Astrocyte (in vitro differentiated cells and primary cell): ENCODE measurements at places on chromosomes 7 and 10.

DNA sequence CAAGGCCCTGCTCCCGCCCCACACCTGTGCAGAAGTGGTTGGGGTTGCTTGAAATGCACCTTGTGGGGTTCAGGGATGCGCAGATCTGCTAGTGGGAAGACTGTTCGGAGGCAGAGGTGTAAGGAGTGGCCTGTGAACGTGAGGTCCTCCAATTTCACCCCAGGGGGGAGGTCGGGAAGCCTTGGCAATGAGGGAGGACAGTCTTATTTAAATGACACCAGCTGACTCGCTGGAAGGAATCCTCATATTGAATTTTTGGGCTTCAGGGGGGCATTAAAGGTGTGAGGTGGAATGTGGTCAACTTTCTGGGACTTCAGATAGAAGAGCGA lies 218.8 kb upstream of the CELF2 start:
- no peak for DNase-seq

GRCh38 chr7:116089293-116089692 lies 58.7 kb upstream of the TFEC start:
- DNase-seq = peak; percentile 22

GRCh38 chr10:86446440-86446839 lies 75.2 kb downstream of the WAPL start:
- no peak for DNase-seq

DNA sequence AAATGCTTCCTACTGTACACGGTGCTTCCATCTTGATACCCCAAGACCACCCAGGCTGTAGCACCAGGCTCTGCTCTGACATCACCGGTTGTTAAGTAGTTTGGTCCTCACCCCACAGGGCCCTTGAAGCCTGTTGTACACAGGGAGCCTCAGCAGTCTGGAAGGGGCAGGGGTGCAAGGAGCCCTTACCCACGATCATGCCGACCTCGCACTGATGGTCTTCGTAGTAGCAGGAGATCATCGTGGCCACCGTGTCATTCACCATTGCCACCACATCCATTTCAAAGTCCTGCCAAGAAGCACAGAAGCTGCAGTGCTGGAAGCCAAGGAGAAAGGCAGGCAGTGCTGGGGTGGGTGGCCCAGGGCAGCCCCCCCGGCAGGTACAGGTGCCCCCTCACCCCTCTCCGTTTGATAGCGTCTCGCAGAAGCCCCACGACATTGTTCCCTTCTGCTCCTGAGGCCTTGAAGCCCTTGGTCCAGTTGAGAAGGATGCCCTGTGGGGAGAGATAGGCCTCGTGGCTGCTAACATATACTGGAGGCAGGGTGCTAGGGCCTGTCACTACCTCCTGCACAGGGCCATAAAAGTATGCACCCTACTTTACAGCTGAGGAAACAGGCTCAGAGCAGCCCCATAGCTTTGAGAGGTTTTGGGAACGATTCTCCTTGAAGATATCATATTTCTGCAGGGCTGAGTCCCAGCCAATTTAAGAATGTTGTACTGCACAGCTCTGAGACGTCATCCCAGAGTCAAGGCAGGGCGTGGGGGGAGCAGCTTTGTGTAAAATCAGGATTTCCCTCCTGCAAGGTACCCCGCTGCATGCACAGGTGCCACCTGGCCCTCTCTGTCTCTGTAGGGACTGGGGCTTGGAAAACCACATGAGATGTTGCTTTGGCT lies 8.7 kb upstream of the MYL7 start:
- DNase-seq = no peak

- no peak for DNase-seq
These were observed 16.2 kb upstream of the NME8 start for GRCh38 chr7:37832194-37832593.

DNA sequence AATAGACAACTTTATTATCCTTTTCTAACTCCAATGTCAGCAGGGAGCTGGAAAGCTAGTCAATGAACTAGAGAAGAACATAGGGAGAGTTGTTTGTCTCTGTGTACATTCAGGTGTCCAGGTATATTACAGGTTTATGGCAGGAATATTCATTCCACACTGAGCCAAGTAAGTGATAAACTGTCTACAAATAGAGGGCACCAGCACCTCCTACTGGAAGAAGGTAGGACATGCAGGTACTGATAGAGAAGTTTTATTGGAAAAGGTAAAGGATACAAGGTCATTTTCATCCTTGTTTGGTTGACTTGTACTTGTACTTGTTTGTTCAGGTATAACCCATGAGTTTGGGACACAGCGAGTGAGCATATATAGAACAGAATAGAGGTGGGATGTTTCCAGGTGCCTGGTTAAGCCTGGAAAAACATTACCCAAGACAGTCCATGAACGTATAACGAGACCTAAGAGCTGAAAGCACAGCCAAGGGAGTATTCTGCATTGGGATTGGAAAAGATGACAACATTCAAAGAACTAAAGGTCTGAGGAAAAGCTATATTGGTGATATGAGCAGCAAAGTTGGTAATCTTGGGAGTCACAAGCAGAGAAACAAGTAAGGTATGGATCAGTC lies 61.4 kb upstream of the PPP1R3C start:
- DNase-seq = no peak

DNA sequence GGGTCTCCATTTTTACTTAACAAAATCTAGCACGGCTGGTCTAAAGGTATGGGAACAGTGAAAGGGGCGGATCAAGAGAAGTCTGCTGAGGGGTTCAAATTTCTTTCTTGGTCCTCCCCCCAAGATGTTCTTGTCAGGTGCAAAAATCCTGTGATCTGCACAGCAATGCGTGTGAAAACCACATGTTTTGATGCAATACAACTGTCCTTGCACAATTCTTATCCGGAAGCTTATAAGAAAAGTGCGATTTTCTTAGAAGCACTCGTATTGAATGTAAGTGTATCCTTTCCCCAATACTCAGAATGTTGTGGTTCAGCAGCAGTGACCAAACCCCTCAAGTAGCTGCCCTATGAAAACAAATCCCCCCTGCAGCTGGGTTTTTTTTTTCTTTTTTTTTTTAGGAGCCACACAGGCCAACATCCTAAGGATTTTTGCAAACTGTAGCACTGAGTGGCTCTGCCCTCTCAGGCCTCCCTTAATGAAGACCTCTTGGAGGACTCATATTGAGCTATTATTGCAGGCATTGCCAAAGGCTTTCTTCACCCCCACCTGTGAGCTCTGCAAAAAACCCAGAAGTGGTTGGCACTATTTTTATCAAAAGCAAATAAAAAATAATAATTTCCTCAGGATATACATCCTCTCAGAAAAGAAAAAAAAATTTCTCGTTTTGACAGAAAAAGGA lies 151.9 kb upstream of the ITGB1 start:
- peak; percentile 36 for DNase-seq

DNA sequence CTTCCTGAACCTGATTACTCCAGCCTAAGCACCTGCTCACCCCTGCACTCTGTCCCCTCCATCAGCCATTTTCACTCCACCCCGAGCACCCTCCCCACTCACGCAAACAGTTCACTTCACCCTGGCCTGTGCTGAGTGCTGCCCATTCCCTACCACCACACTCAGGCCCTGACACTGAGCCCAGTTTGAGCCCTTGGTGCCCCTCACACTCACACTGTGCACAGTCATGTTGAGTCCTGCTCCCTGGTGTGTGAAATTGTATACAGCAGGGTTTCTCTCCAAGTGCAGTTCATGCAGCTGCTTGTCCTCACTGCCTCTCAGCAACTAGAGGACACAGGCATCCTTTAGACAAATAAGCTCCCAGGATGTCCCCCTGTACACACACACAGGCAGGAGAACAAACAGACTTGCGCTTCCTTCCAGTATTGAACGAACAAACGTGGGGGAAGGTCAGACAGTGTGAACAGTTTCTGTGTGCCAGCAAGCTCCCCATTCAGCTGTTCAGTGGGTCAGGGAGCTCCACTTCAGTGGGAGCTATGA lies 6.8 kb downstream of the MYO1G start:
- DNase-seq = no peak

GRCh38 chr10:120713573-120714205 lies 137.5 kb upstream of the WDR11 start:
- no peak for DNase-seq

GRCh38 chr10:82575318-82575717 lies 700.3 kb downstream of the NRG3 start:
- DNase-seq = no peak

DNA sequence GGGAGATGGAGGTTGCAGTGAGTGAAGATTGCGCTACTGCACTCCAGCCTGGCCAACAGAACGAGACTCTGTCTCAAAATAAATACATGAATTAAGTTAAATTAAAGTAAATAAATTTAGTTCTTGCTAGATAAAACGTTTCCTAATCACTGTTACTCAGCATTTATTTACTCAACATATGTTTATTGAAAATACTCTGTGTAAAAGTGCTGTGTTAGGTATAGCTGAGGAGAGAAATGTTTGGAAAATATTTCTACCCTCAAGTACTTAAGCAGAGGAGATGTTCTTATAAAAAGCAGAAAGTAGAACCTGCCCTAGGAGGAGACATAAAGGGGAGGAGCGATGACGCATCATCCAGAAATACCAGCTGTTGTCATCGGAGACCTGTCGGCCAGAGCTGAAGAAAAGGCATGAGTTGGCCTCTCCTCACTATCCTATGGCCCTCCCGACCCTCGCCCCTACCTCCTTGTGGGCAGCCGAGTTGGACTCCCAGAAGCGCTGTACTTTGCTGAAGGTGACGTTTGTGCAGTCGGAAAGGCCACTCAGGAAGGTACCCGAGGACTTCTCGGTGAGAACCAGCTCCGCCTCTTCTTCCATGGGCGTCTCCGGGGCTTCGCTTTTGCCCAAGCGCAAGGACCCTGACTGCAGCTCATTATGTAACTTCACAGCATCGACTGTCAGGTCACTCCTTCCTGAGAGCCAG lies 1.1 kb downstream of the RRP12 start:
- DNase-seq = peak; percentile 70

DNA sequence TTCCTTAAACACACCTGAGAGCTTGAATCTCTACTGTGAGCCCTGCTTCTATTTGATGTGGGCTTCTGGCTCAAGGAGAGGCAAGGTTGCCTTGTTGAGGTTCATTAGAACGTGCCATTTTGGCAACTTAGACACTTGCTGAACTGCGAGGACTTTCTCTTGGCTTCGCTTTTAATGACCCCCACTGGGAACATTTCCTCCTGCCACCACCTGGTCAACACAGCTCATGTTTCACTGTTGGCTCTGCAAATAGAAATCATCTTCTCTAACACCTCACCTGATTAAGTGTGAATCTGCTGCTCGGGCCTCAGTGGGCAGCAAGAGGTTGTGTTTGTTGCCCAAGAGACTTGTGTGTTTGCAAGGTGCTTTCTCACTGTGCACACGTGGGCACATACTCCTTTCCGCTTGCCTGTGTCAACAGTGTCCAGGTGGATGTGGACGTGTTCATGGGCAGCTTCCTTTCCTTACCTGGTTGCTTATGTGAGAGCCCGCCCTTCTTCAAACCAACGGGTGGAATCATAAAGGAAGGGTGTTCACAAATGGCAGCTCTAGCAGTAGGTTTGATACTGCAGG lies 147.0 kb downstream of the NRP1 start:
- no peak for DNase-seq

- no peak for DNase-seq
These were observed 188.9 kb downstream of the LRMDA start for GRCh38 chr10:75620356-75620755.

DNA sequence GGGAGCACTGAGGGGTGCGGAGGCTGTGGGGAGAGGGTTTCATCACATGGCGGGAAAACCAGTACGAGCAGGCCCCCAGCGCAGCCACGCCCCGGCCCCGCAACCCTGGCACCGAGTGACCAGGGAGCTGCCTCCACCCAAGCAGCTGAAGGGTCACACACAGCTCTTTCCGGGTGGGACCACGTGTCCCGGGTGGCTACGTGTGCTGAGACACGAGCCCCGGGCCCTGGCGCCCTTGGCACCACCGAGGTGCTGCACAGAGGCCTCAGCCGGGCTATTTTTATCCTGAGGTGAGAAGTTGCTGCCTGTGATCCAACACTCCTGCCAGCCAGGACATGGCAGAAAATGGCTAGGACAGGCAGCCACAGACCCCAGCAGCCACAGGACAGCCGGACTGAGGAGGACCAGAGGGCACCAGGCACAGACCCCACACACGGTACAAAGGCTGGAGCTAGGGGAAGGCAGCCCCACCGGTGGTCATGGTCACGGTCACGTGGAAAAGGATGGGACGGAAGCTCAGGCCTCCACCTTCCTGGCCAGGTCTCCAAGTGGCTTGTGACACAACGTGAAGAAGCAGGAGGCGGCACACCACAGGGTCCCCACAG lies 223.7 kb downstream of the MAD1L1 start:
- DNase-seq = no peak

DNA sequence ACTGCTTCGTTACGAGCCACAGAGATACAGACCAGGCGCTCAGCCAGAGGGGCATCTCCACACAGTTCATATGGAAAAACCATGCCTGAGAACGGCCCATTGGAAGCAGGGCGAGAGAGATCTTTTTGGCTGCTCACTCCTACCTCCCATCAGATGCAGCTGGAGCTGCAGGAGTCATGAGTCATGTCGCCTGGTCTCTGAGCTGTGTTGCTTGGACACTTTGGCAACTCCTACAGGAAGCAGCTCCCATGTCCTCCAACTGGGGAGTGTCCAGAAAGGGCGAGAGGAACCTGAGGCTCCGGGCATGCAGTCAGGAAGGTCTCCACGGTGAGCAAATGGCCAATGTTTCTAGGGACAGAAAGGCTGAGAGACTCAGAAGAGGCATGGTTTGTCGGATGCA lies 24.9 kb downstream of the INSIG1 start:
- DNase-seq = peak; percentile 10

DNA sequence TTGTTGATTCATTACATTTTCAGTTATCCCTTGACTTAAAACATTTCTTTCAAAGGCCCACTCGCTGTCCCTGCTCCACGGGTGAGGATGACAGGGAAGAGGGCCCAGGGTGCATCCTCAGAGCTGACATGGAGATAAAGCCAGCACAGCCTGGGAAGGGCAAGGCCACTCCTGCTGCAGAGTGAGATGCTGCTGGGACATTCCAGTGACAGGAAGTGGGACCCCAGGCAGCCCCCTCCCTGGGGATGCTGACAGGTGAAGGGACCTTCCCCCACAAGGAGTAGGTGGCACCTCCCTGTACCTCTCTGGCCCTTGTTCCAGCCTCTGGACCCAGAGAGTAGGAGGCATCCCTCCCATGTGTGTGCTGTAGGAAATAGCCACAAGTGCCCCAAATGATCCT lies 97.8 kb upstream of the DDC start:
- no peak for DNase-seq

- DNase-seq = no peak
These were observed 203.7 kb upstream of the IMMP2L start for GRCh38 chr7:111765751-111766643.

GRCh38 chr7:139205843-139206242 lies 25.2 kb upstream of the UBN2 start:
- no peak for DNase-seq

DNA sequence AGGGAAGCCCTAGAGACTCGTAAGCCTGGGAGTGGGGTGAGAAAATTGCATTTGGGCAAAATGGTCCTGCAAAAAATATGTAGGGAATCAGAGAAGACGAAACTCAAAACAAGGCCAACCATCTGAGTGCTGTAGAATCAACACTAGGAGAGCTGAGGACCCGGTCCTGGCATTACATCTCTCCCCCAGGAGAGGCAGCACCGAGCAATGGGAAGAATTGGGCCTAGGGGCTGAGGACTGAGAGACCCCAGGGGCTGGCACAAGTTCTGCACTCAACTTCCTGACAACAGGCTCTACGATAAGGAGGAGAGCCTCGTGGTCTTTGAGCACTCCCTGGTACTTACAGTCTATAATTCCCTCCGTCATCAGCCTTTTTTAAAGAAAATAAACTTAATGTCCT lies 47.6 kb downstream of the BPGM start:
- DNase-seq = no peak

- DNase-seq = no peak
These were observed 72.1 kb upstream of the SLC13A1 start for GRCh38 chr7:123271856-123272255.
